ENCODE measurements at places on chromosomes 13 and 19.

DNA sequence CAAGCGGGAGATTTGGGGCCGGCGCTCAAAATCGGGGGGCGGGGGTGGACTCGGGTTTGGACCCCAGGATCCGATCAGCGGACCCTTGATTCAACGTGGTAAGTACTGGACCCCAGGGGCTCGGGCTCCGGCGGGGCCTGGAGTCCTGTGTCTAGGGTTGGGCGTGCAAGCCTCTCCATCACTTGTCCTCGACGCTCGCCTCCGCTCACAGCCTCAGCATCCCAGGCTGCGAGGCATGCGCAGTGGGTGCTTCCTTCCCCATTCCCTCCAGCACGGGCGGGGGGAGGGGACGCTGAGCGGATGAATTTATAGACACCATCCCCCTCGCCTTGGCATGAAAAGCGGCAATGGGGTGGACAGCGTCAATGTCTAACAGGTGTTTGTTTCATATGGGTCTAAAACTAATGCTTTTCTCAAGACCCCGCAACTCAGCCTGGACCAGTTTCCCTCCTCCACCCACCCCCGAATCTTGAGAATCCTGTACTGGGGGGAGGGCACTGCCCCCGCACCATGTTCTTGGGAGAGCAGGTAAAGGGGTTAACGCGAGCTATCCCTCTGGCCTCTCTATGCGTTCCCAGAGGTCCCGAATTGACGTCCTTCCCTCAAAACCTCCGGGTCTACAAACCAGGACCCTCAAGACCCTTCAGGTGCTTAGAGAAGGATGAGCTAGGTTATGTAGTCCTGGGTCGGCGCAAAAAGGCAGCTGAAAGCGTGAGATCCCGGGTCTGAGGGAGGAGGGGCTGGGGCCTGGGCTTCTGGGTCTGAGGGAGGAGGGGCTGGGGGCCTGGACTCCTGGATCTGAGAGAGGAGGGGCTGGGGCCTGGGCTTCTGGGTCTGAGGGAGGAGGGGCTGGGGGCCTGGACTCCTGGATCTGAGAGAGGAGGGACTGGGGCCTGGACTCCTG lies 579 bp downstream of the CPT1C start:
- DNase-seq, result peak; percentile 46

- no peak for DNase-seq
These were observed 26.5 kb upstream of the CASP14 start for GRCh38 chr19:15022752-15023151.

DNA sequence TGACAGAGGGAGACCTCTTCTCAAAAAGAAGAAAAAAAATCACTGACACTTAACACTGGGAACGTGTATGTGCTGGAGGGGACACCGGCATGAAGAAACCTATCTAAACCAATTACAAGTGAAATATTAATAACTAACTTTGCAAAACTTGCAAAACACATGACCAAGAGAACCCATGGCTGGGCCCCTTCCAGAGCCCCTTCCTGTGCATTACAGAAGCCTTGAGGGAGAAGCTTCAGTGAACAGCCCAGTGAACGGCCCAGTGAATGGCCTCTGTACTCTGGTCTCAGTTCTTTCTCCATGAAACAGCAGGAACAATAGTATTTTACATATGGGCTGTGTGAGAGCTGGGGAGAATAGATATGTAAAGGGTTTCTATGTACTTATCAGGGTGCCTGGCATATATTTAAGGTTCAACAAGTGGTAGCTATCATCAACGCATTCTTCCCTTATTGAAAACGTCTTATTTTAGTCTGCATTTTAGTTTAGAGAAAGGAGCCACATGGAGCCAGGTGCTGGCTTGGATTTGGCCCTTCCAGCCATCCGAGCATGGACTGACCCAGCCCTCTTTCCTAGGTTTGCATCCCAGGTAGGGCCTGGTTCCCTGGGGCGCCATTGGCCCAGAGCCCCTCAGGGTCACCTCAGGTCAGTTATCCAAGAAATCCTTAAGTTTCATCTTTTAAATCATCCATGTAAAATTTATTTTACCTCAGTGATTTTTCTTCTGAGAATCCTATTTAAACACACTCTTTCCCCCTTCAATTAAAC lies 54.5 kb downstream of the CCDC70 start:
- no peak for DNase-seq

GRCh38 chr19:53540091-53540490 lies 2.1 kb downstream of the ZNF331 start:
- DNase-seq, result no peak

- no peak for DNase-seq
These were observed 4.1 kb upstream of the ZNF724 start for GRCh38 chr19:23254141-23254910.

DNA sequence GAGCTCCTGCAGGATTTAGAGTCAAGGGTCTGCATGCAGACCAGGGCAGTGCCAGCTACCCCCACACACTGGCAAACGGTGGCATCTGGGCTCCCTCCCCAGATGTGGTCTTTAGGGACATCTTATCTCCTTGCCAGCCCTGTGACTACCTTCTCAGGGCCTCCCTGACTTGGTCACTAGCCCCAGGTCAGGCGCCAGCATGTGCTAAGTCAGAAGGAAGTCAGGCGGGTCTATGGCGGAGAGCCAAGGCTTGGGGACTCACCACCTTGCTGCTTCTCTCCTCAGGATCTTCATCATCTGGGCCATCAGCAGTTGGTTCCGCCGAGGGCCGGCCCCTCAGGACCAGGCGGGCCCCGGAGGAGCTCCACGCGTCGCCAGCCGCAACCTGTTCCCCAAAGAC lies 17.6 kb downstream of the CLPTM1 start:
- DNase-seq, result no peak

- no peak for DNase-seq
These were observed 26.4 kb downstream of the PTPRS start for GRCh38 chr19:5314012-5314906.

- DNase-seq, result no peak
These were observed 25.8 kb upstream of the CYP2S1 start for GRCh38 chr19:41166944-41167804.

- DNase-seq, result peak; percentile 26
These were observed 27.9 kb upstream of the NDUFS7 start for GRCh38 chr19:1355568-1356507.

DNA sequence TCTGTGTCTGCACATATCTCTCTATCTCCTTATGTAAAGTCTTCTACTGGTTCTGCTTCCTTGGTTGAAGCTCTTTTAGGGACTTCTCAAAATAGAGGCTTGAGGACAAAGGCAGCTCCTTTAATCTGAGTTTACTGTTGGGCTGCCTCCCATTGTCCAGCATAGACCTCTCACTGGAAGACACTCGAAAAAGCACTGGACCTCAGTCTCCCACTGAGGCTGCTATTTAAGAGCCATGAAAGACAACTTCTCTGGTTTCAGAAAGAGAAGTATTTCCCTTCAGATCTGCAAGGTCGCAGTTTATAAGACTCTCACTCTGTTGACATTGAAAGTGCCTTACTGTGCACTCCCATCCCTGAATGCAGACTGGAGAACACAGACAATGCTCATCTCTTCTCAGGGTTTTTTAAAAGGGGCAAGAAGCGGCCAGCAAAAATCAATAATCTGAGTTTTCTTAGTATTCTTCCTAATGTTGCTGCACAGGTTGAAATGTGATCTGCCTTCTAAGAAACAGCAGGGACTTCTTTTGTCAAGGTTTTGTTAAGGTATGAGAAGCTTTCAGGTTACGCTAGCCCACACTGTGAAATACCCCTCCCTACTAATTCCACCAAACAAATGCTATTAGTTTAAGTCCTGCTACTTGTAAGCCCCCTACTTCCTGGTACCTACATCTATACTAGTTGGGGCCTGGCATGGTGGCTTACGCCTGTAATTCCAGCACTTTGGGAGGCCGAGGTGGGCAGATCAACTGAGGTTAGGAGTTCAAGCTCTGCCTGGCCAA lies 450.0 kb upstream of the SLC10A2 start:
- no peak for DNase-seq

GRCh38 chr19:3183721-3184641 lies 1.7 kb upstream of the NCLN start:
- no peak for DNase-seq

DNA sequence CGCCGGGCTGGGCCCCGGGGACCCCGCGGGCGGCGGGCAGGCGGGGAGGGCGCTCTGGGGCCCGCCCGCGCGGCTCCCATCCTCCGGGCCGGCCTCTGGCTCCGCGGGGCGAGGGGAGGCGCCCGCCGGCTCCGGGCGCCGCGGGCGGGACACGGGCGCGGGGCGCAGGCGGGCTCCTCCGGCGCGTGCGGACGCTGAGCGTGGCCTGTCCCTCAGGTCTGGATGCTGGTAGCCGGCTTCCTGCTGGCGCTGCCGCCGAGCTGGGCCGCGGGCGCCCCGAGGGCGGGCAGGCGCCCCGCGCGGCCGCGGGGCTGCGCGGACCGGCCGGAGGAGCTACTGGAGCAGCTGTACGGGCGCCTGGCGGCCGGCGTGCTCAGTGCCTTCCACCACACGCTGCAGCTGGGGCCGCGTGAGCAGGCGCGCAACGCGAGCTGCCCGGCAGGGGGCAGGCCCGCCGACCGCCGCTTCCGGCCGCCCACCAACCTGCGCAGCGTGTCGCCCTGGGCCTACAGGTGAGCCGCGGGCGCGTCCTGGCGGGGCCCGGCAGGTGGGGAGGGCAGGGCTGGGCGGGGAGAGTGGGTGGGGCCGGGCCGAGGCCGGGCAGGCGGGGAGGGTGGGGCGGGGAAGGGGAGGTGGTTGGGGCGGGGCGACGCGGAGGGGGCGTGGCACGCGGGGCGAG lies 420 bp downstream of the IL17D start:
- DNase-seq, result peak; percentile 76

DNA sequence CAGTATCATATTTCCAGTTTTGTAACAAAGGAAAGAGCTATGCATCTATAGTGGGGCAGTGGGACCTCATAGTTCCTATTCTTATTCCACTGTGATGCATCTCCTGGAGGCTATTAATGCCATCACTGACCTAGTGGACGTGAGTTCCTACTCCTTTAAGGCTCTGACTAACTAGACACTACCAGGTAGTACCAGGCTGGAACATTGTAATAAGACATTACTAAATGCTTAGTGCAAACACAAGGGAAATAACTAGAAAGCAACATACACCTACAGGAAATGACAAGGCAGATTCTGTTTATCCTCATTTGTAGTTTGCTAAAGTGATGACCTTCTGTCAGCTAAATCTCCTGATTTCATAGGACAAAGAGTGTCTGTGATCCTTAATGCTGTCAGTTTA lies 192.5 kb downstream of the POSTN start:
- no peak for DNase-seq

DNA sequence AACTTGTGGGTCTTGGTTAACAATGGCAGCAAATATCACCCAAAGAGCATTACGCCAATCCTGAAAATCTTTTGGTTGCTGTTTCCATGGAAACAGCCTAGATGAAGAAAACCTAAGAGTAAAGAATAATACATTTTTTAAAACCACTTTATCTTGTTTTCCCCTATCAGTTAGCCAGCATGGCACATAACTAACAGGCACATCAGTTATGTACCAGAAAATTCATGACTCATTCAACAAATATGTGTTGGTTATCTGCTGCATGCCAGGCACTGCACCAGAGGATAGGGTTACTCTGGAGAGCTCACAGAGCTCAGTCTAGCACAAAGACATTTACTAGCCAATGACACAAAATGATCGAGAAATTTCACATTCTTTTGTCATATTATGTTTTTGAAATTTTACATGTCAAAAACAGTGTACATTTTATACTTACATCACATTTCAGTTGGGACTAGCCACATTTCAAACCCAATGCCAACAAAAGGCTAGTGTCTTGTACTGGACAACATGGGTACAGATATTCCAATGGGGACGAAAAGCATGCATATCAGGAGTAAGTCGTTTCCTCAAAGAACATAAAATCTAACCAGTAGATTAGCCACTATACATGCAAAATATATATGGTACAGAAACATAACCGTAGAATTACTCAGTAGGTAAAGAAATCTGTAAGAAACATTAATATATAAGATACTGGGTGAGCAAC lies 20.3 kb downstream of the LNX2 start:
- no peak for DNase-seq

GRCh38 chr19:9586764-9587163 lies 2.5 kb upstream of the ZNF121 start:
- peak; percentile 79 for DNase-seq

GRCh38 chr19:13817615-13818371 lies 22.6 kb downstream of the ZSWIM4 start:
- no peak for DNase-seq

GRCh38 chr13:19023115-19023514 lies 158.5 kb downstream of the TUBA3C start:
- DNase-seq, result no peak

DNA sequence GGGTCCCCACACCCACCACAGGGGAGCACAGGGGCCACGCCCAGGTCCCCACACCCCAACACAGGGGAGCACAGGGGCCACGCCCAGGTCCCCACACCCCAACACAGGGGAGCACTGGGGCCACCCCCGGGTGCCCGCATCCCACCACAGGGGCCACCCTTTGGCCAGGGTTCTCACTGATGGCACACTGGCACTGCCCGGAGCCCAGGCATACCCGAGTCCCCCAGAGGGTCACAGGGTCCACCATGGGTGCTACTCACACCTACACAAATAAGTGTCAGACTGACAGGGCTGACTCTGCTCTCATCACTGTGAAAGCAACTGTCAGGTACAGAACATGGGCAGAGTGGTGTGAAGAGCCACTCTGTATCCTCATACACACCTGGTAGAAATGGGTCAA lies 98.8 kb downstream of the TUBGCP3 start:
- peak; percentile 3 for DNase-seq

GRCh38 chr19:1045247-1045603 lies 5.3 kb downstream of the ABCA7 start:
- peak; percentile 76 for DNase-seq

DNA sequence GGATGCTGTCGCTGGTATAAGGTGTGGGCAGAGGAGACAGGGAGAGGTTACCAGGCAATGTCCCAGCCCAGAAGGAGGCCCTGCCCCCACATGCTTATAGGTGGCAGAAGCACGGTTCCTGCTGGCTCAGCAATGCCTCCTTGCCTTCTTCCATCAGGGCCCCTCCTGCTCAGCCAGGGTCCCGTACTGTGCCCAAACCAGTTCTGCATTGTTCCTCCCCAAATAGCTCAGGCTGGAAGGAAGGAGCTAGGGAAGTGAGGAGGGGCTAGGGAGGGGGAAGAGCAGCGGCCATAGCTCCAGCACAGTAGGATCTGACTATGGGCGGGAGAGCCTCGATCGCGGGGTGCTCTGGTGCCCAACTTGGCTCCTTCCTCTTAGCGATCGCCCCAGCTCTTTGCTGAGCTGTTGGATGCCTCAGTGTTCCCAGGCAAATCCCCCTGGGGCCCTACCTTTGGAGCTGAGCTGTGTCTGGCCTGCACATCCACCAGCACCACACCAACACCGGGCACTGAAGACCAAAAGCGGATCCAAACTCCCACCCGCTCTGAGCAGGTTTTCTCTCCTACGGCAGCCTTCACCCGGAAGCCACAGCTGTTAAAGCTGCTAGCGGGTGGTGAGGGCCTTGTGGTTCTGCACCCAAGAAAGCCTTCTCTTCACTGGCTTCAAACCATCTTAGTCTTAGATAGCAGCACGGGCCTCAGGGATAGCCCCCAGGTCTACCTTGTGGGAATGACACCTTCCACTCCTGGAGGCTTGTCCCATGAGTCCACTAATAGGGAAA lies 32.1 kb upstream of the PEPD start:
- DNase-seq, result no peak
